ENCODE measurements at places on chromosomes 6 and 20.

DNA sequence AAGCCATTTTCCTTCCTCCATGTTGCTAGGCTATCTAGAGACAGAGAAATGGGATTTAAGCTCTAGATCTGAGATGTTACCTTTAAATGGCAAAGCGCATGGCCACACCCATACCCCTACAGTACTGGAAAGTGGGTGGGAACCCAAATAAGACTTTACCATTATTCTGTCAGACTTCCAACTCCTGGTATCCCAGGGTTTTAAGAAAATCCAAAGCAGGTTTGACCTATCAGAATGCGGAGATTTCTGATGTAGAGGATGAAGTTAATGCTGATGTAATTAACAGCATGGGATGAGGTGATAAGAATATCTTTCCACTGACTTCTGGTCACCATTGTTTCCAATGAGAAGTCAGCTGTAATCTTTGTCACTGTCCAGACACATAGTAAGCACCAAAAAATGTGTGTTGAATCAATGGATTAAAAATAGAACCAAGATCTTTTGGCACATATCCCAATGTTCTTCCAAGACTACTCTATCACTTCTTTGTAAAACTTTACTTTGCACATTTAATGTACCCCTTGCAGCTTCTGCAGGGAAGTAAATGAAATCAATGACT lies 140.8 kb upstream of the INSM1 start:
- DNase-seq = no peak

DNA sequence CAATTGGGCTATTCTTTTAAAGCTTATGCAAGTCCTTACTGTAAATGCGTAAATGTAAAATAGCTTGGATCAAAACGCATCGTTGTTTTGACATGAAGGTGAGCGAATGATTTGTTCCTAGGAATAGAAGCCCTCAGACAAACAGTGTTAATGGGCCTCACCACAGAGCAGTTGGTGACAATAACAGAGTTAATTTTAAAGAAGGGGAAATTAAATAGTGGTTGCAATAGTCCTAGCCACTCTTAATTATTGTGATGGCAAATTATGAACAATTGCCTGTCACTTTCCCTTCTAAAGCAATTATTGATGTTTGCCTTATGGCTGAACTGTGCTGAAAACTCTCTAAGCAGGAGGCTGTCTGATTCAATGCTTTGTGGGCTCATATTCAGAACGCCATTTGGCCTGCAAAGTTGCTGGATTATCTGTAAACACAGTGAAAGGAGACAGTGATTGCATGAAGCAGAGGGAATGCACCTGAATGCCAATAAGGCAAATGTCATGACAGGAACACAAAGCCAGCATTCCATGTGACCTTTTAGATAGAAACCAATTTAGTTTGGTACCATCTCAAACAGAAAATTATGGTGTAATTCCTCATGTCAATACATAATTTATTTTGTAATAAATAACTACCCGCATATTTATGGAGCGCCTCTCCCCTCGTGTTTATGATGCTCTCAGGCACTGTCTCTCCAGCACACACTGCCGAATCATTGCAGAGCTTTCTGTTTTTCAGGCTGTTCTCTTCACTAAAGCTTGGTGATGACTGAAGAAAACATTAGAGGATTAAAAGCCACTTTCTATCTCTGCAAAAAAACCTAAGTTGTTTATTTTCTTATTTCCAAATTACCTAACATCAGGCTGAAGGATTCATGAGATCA lies 387.5 kb downstream of the HACE1 start:
- DNase-seq = no peak

- DNase-seq = no peak
These were observed 28.9 kb downstream of the PSMB9 start for GRCh38 chr6:32882879-32883250.

DNA sequence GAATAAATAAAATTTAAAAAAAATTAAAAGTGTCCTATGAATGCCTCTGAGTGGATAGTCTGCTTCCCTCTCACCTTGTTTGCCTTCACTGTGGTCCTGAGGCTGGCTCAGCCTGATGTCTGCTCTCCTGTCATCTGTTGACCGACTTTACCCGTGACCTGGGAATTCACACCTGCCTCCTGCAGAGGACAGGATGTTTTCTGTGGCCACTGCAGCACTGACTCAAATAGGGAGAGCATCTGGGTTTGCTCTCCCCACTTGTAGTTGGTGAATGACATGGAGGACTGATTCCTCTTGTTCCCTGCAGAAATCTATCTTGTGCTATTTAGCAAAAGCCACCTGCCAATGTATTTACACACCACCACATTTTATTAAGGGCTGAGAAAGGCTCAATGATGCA lies 52.4 kb upstream of the ERVFRD-1 start:
- DNase-seq = no peak

GRCh38 chr6:39484276-39484675 lies 161.8 kb upstream of the KCNK16 start:
- no peak for DNase-seq

- no peak for DNase-seq
These were observed 312.3 kb upstream of the SUPT3H start for GRCh38 chr6:45689926-45690615.

DNA sequence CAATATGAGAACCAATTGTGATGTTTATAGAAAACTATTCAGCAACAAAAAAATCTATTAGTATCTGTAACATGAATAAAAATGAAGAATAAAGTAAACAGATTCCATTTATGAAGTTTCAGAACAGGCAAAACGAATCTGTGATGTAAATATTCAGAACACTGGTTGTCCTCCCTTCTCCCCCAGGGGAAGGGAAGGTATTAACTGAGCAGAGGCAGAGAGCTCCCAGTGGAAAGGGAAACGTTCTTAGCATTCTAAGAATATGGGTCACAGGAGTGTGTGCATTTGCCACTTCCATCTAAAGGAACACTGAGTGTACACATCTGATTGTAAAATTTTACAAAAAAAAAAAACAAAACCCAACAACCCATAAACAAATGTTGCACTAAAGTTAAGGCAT lies 23.1 kb downstream of the SPAG4 start:
- no peak for DNase-seq

DNA sequence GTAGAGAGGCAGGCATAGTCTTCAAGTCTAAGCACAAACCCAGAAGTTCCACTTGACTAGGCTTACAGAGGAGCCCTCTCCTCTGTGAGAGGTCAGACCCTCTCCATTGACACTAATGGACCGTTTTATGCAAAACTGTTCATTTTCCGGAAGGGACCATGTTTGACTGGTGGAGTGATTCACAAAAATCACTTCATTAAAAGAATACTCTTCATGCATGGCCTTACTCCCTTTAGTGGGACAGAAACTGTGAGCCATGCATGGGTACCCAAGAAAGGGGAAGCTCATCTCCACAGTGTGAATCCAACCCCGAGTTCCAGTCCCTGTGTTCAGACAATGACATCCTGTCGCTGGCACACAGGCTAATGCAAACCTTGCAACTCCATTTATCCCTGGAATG lies 63.2 kb downstream of the OLIG3 start:
- DNase-seq = peak; percentile 25

- DNase-seq = peak; percentile 42
These were observed 80.5 kb upstream of the SGK1 start for GRCh38 chr6:134398453-134398852.

- no peak for DNase-seq
These were observed 43.9 kb downstream of the ATG5 start for GRCh38 chr6:106281661-106282060.

DNA sequence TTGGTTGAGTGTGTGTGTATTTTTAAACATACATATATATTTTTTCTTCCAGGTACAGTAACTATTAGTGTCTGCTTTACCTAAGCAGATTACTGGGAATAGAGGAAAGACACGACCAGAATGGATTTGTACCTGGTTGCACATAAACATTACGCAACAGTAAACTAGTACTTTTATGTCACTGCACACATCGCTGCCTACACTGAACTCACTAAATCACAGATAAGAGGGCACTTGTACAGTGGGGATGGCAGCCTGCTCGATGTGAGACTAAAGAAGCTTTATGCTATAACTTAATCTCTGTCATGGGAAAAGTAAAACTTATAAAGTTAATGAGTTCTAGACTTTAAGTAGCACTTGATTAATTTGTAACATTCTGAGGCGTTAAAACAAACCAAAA lies 89.5 kb upstream of the SIM1 start:
- DNase-seq = no peak

- DNase-seq = no peak
These were observed 14.9 kb downstream of the NT5E start for GRCh38 chr6:85464722-85465150.

GRCh38 chr20:24951536-24952083 lies 2.5 kb downstream of the CST7 start:
- DNase-seq = no peak

DNA sequence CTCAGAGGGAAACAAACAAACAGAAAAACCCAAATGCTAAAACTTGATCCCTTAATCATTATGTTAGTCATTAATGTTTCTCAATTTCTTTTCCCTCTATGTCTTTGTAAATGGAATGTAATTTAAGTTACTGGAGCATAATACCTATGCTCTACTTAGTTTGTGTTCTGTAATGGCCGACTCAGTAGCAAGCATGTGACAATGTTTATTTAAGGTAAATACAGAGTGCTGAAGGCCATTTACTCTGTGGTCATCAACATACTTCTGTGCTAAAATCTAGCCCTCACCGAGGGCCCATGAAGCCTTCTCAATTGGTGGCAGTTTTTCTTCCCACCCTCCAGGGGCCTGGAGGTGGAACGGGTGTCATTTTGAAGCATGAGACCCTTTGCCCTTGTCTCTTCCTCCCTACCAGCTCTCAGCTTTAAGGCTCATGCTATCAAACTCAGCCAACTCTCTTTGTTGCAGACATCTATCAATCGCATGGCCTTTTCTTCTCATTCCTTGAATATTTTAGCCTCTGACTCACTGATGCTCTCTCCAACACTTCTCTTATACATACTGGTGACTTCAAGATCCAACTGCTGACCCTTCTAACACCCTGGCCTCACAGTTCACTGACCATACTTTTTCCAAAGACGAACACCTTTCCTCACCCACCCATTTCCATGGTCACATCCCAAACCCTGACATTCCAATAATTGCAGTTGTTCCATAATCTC lies 48.2 kb downstream of the STX7 start:
- no peak for DNase-seq

DNA sequence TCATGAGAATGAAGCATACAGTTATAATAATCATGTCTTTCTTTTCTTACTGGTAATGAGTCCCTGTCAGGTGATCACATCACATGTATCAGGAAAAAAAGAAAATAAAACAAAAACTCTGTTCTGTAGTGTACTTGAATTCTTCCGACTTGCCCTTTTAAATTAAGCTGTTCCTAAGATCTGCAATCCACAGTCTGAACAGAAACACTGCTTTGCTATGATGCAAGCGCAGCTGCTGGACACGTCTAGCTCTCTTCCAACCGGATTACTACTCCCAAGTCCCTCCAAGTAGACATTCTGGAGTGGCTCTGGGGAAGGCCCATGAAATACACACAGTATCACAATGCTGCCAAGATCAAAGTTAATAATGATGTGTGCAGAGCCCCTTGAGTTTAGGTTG lies 83.7 kb downstream of the FYN start:
- DNase-seq = no peak

DNA sequence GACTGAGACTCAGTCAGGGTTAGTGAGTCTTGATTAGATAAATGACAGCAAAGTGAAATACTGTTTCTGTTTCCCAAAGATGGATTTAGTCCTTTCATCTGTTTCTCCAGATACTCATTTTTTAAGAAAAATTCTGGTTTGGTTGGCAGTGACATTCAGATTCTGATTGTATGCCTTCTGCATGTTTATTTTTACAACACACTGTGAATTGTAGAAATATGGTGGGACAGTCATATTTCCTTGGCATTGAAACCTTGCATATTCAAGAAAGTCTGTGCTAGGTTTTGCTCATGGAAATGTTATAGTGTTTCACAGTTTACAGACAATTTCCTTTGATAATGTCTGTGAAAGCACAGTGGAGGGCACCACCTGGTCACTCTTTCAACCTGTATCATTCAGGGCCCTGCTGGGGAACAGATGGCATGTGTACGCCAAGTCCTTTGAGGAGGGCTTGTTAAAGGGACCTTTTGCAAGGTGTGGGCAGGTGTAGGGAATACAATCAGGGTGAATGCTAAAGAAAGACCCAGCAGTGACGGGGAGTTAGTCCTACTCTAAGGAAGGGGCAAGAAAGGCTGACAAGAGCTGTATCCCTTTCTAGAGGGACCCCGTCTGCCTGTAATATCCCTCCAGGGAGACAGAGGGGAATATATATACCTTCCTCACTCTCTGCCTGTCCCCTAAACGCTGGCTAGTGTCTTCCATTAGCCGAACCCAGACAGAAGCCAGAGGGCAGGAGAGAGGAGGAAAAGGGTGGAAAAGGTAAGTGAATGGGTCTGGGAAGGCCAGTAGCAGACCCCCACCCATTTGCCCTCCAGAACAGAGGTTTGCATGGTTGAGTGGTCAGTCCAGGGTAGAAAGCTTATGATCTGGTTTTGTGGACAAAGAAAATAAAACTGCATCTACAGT lies 10.2 kb downstream of the PLCB4 start:
- no peak for DNase-seq

- no peak for DNase-seq
These were observed 1692.3 kb downstream of the GRIK2 start for GRCh38 chr6:103085801-103086200.

- DNase-seq = no peak
These were observed 197.6 kb downstream of the DTNBP1 start for GRCh38 chr6:15465212-15465611.

DNA sequence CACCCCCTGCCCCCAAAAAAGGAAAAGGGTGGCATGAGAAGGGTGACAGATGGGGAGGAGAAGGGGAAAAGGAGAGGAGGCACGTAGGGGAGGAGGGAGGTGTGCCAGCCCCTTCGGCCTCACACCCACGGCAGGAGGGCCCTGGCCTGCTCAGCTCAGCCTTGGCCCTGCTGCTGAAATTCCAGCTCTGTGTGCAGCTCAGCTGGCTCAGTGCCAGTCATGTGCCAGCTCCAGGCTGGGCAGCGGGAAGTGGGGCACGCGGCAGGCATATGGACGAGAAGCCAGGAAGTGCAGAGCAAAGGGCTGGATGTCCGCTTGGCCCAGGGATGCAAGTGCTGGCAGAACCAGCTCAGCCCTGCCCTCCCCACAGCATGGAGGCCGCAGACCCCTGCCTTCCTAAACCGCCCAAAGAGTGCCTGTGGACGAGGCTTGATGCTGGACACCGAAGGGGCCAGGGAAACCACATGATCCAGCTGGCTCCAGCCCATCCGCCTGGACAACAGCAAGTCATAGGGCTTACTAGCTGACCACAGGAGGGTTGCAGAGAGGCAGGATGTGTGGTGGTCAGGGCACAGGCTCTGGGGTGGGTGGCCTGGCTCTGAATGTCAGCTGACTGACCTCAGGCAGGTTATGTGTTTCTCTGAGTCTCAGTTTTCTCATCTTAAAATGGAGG lies 60.2 kb downstream of the NOL4L start:
- no peak for DNase-seq

- DNase-seq = no peak
These were observed at the start of gene PLA2G7 for GRCh38 chr6:46734867-46735719. PLA2G7 (minus strand) TSS chr6:46735375; CDS start chr6:46722891, 12,484 bp downstream.

Data from CD4-positive, alpha-beta T cell treated with Interferon alpha-2 for 1 hour (primary cell).